Right kidney (tissue), 9 donors: ENCODE measurements at places on chromosomes 3 and 15.

DNA sequence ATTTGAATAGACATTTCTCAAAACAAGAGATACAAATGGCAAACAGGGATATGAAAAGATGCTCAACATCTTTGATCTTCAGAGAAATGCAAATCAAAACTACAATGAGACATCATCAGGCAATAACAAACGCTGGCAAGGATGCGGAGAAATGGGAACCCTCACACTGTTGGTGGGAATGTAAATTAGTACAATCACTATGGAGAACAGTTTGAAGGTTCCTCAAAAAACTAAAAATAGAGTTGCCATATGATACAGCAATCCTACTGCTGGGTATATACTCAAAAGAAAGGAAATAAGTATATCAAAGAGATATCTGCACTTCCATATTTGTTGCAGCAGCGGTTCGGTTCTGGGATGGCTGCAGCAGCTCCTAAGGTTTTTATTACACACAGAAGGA lies 16.8 kb upstream of the LARS2 start:
- DNase-seq: no peak

DNA sequence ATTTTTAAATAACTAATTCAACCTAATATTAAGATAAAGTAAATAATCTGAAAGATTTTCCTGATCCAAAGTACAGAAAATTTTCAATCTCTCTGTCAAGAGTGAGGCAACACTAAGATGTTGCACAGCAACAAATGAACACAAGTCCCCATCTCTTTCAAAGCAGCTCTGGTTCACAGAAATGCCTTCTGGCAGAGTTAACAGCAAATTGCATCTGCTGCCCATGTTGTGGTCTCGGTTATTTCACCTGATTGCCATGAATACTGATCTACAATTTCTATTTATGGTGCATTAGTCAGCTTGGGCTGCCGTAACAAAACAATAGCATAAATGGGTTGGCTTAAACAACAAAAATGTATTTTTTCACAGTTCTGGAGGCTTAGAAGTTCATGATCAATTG lies 167.3 kb downstream of the BCHE start:
- no peak for DNase-seq

DNA sequence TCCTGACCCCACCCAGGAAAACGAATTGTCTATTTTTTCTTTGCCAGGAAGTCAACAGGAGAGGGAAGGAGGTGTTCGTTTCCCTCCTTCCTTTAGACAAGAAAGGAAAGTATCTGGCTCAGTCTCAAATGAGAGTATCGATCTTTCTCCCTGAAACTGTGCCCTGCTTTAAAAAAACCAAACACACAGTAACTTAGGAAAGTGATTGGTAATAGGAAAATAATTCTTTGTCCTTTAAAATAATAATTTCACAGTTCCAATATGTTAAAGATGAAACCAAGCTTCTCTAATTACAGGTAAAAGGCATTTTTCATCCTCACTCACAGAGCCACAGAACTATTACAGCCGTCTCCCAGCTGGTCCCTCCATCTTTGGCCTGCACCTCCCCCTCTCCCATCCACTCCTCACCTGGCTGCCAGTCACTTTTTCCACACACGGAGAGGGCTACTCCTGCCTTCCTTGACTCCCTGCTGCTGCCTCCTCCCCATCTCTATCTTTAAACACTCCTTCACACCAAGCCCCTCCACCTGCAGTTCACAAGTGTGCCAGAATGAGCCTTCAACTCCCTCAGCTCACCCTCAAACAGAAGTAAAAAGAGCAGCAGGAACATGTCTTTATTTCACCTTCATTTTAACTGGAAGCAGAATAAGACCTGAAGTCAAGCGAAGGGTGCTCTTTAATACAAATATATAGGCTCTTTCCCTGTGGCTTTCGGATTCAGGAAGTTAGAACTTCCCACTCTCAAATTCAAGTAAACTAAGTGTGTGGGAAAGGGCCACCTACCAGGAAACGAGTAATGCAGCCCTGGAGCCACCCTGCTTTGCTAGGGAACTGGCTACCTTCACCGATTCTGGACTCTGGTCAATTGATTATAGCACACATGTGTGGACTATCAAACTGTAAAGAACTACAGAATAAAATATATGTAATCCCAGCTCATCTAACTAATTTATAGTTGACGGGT lies 116.4 kb downstream of the SENP2 start:
- no peak for DNase-seq

GRCh38 chr15:35393398-35393797 lies 152.6 kb downstream of the DPH6 start:
- DNase-seq: no peak

DNA sequence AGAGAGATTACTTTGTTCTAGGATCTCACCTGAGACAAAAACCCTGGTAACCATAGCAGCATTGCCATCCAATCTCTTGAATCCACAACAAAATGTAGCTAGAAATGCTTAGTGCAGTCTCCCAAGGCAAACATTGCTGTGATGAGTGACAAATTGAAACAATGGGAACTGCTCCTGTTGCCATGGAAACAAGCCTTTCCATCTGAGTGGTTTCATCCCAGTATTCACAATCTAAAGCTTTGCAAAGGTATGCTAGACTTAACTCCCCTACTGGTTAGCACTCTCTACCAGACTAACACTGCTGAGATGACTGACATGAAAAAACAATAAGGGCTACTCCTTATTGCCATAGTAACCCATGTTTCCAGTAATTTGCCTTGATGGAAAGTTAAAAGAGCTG lies 172.6 kb upstream of the CNTN3 start:
- DNase-seq: no peak

DNA sequence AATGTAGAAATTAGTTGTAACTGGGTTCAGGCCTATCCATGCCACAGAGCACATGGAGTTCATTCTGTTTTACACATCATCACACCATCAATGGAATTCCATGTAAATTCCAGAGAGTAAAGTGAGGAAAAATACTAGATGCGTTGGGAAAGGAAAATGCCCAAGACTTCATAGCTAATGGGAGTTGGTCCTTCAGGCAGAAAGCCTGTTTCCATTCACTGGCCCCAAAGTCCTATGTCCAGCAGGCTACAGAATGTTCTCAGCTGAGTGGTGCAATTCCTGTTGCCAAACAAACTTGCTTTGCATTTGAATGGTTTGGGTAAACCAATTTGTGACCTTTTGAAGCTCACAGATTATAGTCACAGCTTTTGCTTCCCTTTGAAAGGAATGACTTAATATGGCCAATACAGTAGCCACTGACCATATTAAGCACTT lies 164.6 kb upstream of the PFN2 start:
- DNase-seq: no peak

DNA sequence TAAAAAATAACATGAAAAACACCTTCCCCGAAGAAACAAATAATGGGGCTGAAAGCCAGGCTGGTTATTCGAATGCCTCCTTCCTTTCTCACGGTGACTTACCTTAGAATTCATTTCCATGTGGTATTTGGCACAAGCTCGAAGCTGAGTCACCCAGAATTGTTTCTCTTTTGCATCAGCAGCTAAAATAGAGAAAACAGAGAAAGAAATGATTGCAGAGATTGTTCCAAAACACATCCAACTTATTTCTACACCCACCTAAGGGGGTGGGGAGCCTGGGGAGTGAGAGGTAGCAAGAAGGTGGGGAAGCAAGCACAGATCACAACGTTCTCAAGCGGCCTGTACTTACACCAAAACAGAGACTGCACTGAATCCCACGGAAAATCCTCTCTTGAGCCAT lies 104.7 kb downstream of the OSBPL10 start:
- DNase-seq: no peak

- no peak for DNase-seq
These were observed 194.5 kb downstream of the RPLP1 start for GRCh38 chr15:69647142-69647513.

DNA sequence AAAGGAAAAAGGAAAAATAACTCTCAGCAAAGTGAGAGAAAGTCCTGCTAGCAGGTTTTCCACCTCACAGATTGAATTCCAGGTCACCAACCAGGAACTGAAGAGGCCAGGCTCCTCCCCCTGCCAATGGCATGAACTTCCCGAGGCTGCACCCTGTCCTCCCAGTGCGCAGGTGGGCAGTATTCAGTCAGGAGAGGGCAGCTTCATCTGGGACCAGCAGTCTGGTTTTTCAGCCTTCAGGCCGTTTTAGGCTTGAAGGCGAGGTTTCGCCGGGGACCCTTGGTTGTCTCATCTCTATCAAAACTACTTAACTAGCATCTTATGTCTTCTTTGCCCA lies 41.2 kb downstream of the TRAT1 start:
- DNase-seq: no peak

DNA sequence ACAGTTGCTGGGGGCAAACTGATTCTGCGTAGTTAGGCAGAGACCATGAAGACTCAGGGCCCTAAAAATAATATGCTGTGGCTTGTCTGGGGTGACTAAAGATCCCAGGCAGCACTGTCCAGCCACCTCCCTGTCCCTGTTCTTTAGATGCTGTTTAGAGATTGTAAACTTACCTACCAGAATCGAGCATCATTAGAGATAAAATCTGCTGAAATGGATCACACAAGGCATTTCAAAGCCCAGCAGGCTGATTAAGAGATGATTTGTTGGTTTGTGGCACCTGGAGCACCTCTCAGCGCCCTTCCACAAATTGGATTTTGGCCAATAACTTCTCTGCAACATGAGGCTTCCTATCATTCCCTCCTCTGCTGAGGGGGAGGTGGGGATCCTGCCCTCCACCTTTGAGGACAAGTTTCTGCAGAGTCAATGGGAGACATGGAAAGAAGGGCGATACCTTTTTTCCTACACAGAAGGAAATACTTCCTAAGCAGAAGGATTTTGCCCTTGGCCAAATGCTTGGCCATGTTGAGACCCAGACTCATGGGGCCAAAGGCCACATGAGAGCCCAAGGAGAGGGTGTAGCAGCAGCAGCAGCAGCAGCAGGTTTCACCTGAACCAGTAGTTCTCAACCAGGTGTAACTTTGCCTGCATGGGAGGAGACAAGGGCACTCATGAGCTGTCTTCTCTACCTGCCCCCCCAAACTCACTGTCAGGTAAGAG lies 37.5 kb downstream of the SEMA5B start:
- DNase-seq: no peak

DNA sequence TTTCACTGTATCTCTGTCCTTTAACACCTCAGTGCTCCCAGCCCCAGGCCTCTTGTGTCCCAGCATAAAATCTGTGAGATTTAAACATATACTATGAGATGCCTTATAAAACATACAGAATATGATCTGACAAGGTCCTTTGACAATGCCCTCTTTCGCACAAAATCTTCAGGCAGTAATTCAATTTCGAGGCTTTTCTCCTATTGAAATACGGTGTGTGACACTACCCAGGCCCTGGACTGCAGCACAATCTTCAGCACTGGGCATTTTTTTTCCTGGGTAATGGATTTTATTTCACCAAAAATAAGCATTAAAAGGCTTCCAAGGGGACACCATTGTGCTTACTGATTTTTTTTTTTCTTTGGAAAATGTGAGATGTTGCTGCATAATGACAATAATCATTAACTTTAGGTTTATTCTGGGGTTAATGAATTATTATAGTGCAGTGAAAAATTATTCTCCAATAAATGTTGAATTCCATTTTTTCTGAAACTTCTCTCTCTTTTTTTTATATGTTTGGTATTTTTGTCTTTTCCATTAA lies 40.9 kb upstream of the FAM3D start:
- DNase-seq: no peak

- peak; percentile 25 for DNase-seq
These were observed 139.0 kb downstream of the MCTP2 start for GRCh38 chr15:94370206-94370935.
